Naive thymus-derived CD8-positive, alpha-beta T cell (primary cell): ENCODE measurements at places on chromosomes 7 and 10.

GRCh38 chr7:49774459-49775064 is 1.1 kb downstream of the VWC2 start:
- peaks cover 9% of the 10 kb centered on the region for H3K4me1 ChIP-seq
- no peak overlapping the region for H3K4me3 ChIP-seq
- peaks cover 5% of the 10 kb centered on the region for H3K36me3 ChIP-seq
- peaks cover 52% of the 10 kb centered on the region for H3K27me3 ChIP-seq
- no peak overlapping the region for H3K27ac ChIP-seq

GRCh38 chr10:84606428-84606827 is 278.0 kb downstream of the CCSER2 start:
- H3K4me1 ChIP-seq = no peaks in the 10 kb centered on the region
- H3K27me3 ChIP-seq = peaks cover 11% of the 10 kb centered on the region
- H3K4me3 ChIP-seq = no peak overlapping the region
- no peak overlapping the region for H3K27ac ChIP-seq

- no peak overlapping the region for H3K4me3 ChIP-seq
- peaks cover 12% of the 10 kb centered on the region for H3K4me1 ChIP-seq
- no peak for DNase-seq
- no peaks in the 10 kb centered on the region for H3K36me3 ChIP-seq
These were observed 165.7 kb upstream of the AHR start for GRCh38 chr7:17132726-17133125.

DNA sequence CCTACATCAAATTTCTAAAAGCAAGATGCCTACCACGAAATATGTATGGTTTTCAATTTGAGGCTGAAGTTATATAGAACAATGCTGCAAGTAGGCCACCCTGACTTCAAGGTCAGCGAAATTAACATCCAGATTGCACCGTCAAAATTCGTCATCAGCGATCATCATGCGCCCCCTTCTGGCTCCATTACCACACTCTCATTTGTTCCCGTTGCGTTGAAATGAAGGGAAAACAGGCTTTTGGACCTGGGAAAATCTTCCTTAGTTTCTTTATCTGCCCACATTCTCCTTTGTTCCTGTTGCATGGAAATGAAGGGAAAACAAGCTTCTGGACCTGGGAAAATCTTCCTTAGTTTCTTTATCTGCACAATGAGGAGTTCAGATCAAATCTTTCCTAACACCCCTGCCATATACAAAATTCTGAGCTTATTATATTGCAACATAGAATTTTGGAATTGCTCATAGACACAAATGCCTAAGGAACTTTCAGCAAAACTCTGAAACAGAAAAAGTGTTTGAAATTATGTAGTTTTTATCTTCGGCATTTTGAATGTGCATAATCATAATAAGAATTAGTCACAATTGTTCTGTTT is 98.2 kb upstream of the PRKCQ start:
- no peak overlapping the region for H3K27ac ChIP-seq
- H3K36me3 ChIP-seq = no peaks in the 10 kb centered on the region
- H3K4me1 ChIP-seq = peaks cover 4% of the 10 kb centered on the region
- no peak overlapping the region for H3K4me3 ChIP-seq

GRCh38 chr10:27253576-27253975 is 13.0 kb upstream of the ACBD5 start:
- peak overlapping the region; percentile 63 for H3K27ac ChIP-seq
- no peak for DNase-seq
- H3K36me3 ChIP-seq = peaks cover 4% of the 10 kb centered on the region
- peak overlapping the region; percentile 78 for H3K4me3 ChIP-seq
- peaks cover 17% of the 10 kb centered on the region for H3K27me3 ChIP-seq
- peaks cover 15% of the 10 kb centered on the region for H3K4me1 ChIP-seq

DNA sequence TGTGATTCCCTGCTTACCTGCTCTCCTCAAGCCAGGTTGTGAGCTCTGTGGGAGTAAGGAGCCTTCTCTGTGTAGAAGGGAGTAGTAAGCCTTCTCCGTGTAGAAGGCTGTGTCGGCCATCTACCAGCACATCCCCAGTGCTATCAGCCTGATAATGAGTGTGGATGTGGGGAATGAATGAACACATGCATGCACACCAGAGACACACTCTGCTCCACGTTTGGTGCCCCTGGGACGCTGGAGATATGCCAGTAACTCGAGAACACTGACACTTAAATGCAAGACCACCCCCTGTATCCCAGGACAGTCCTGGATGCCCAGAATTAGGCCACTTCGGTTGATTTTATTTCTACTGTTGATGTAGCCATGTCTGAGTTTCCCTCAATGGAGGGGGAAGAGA is 21.1 kb upstream of the GPR26 start:
- no peak overlapping the region for H3K27ac ChIP-seq
- DNase-seq = no peak
- H3K4me1 ChIP-seq = no peaks in the 10 kb centered on the region
- no peak overlapping the region for H3K4me3 ChIP-seq
- no peaks in the 10 kb centered on the region for H3K36me3 ChIP-seq

- no peak for DNase-seq
- H3K27ac ChIP-seq = no peak overlapping the region
- no peaks in the 10 kb centered on the region for H3K27me3 ChIP-seq
- no peaks in the 10 kb centered on the region for H3K36me3 ChIP-seq
- H3K4me1 ChIP-seq = no peaks in the 10 kb centered on the region
These were observed 169.9 kb downstream of the RNF133 start for GRCh38 chr7:122528879-122529481.

GRCh38 chr10:48894911-48895802 is 44.5 kb downstream of the LRRC18 start:
- no peak overlapping the region for H3K4me3 ChIP-seq
- no peak for DNase-seq
- no peaks in the 10 kb centered on the region for H3K4me1 ChIP-seq
- H3K27ac ChIP-seq = no peak overlapping the region
- no peaks in the 10 kb centered on the region for H3K27me3 ChIP-seq

DNA sequence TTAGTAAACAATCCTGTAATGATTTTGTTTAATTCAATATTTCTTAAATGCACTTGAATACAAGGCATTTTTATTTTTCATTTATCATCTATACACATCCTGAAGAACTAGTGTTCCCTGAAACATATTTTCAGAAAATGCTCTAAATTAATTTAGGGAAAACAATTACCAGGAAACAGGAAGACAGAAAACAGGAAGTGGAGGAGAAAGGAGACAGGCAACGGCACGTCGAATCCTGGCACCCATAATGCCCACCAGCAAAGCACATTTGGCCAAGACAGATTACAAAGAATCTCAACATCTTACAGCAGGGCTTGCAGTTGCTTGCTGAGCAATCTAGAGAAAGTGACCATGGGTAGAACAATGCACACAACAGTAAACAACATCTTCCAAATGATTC is 571.1 kb downstream of the GRID1 start:
- no peak overlapping the region for H3K4me3 ChIP-seq
- H3K27me3 ChIP-seq = peaks cover 24% of the 10 kb centered on the region
- H3K36me3 ChIP-seq = no peaks in the 10 kb centered on the region
- no peaks in the 10 kb centered on the region for H3K4me1 ChIP-seq
- H3K27ac ChIP-seq = peak overlapping the region; percentile 6

- no peak overlapping the region for H3K4me3 ChIP-seq
- H3K4me1 ChIP-seq = peaks cover 37% of the 10 kb centered on the region
- no peak for DNase-seq
- H3K36me3 ChIP-seq = peaks cover 50% of the 10 kb centered on the region
- H3K27me3 ChIP-seq = no peaks in the 10 kb centered on the region
- peak overlapping the region; percentile 36 for H3K27ac ChIP-seq
These were observed 58.7 kb downstream of the PTEN start for GRCh38 chr10:87921931-87922688.

DNA sequence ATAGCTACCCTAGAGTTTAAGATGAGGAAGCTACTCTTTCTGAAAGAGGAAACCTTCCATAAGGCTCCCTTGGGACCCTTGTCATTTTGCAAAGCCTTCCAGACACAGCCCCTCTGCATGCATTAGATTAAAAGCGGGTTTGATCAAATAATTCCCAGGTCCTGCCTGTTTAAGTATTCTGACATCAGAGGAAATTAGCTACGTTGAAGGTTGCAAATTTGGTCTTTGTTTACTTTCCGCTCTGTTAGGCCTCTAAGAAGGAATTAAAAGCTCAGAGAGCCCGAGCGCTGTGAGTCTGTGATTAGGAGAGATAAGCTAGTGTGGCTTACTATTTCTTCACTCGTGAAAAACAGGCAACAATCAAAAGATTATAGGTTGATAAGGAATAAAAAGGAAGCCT is 1.4 kb upstream of the THSD7A start:
- H3K4me1 ChIP-seq = no peaks in the 10 kb centered on the region
- DNase-seq = no peak
- no peak overlapping the region for H3K27ac ChIP-seq
- H3K4me3 ChIP-seq = no peak overlapping the region

DNA sequence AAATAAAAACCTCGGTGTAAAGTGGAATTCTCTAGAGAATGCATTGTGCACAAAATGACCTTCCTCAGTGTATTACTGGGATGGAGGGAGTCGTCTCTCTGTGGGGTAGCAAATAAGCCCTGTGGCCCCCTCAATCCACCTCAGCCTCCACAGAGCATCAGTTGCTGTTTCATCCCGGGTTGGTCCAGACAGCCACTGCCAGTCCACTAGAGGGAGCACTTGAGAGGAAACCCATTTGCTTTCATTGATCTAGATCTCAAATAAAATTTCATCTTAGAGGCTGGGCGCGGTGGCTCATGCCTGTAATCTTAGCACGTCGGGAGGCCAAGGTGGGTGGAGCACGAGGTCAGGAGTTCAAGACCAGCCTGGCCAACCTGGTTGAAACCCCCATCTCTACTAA is 1128.7 kb downstream of the CNTNAP2 start:
- H3K27me3 ChIP-seq = no peaks in the 10 kb centered on the region
- H3K4me3 ChIP-seq = no peak overlapping the region
- peaks cover 2% of the 10 kb centered on the region for H3K4me1 ChIP-seq
- DNase-seq = no peak
- H3K36me3 ChIP-seq = no peaks in the 10 kb centered on the region

DNA sequence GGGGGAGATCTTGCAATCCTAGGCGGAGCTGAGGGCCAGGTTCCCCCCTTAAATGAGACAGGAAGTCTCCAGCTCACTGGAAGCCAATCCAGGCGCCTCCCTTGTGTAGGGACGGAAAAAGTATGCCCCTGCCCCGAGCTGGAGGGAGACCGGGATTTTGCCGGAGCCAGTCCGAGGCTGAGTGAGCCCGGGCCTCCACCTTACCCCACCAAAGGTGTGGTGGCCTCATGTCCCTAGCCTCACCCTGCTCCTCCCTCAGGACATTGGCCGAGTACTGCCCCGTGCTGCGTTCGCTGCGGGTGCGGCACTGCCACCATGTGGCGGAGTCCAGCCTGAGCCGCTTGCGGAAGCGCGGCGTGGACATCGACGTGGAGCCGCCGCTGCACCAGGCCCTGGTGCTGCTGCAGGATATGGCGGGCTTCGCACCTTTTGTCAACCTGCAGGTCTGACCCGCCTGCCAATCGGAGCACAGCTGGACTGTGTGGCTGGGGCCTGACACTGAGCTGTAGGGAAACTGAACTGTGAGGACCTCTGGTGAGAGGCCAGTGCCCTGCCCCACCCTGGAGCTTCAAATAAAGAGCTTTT is 2.0 kb downstream of the FBXL15 start:
- H3K4me1 ChIP-seq = peaks cover 52% of the 10 kb centered on the region
- no peak for DNase-seq
- H3K27me3 ChIP-seq = peaks cover 7% of the 10 kb centered on the region
- peak overlapping the region; percentile 98 for H3K4me3 ChIP-seq

GRCh38 chr10:122047560-122047959 is 58.6 kb downstream of the TACC2 start:
- no peaks in the 10 kb centered on the region for H3K36me3 ChIP-seq
- H3K4me1 ChIP-seq = no peaks in the 10 kb centered on the region
- no peak for DNase-seq
- H3K27ac ChIP-seq = no peak overlapping the region
- peaks cover 3% of the 10 kb centered on the region for H3K27me3 ChIP-seq
- no peak overlapping the region for H3K4me3 ChIP-seq

DNA sequence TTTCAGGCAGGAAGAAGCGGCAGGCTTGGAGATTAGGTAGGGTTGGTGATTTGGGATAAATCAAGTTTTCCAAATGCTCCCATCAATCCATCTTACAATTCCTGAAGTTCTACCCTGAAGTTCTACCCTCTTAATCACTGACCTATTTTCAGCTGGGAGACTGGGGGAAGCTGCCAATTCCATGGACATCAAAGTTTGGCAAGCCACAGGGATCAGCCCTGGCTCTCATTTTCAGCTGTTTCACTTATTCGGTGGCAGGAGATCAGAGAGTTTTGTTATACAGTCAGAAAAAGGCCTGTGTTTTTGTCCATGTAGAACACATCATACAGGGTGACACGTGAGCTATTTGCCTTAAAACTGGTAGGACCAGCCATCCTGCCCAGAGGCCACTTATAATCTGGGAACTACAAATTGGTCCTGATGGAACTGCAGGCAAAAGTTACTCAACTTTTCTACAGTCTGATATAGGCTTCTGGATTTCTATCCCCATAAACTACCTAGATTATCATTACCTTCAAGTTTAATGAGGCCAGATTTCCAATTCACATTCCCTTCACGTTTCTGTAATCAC is 112.9 kb upstream of the ZNF746 start:
- DNase-seq = no peak
- H3K4me3 ChIP-seq = no peak overlapping the region

GRCh38 chr10:90443342-90443741 is 414.5 kb downstream of the HTR7 start:
- no peaks in the 10 kb centered on the region for H3K4me1 ChIP-seq
- H3K4me3 ChIP-seq = no peak overlapping the region
- H3K27ac ChIP-seq = no peak overlapping the region
- no peak for DNase-seq
- no peaks in the 10 kb centered on the region for H3K36me3 ChIP-seq

GRCh38 chr10:78648256-78648860 is 420.4 kb upstream of the ZMIZ1 start:
- H3K4me3 ChIP-seq = no peak overlapping the region
- H3K27ac ChIP-seq = no peak overlapping the region
- H3K27me3 ChIP-seq = peaks cover 8% of the 10 kb centered on the region
- no peaks in the 10 kb centered on the region for H3K36me3 ChIP-seq
- H3K4me1 ChIP-seq = no peaks in the 10 kb centered on the region

DNA sequence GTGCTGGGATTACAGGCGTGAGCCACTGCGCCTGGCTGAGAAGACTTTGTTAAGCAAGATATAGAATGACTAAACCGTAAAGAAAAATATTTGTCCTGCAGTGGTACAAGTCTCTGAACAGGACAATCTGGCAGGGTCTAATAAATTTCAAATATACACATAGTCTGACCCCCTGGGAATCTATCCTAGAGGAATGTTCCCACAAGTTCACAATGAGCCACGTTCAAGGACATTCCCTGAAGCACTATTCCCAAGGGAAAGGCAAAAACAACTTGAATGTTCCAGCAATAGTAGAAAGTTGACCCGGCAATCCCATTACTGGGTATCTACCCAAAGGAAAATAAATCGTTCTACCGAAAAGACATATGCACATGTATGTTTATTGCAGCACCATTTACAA is 82.0 kb downstream of the HIP1 start:
- no peaks in the 10 kb centered on the region for H3K36me3 ChIP-seq
- H3K4me3 ChIP-seq = no peak overlapping the region
- no peak for DNase-seq
- H3K27ac ChIP-seq = no peak overlapping the region
- no peaks in the 10 kb centered on the region for H3K27me3 ChIP-seq

- H3K27me3 ChIP-seq = no peaks in the 10 kb centered on the region
- H3K27ac ChIP-seq = no peak overlapping the region
- no peak for DNase-seq
- no peaks in the 10 kb centered on the region for H3K36me3 ChIP-seq
- no peaks in the 10 kb centered on the region for H3K4me1 ChIP-seq
These were observed 32.3 kb downstream of the SLC39A12 start for GRCh38 chr10:17984056-17984455.
